ENCODE measurements at places on chromosomes 13 and 19.
A peak's percentile ranks its signal among the peaks of the same experiment; 100 is the strongest.

GRCh38 chr19:33812388-33813330, 16.0 kb downstream of the KCTD15 start:
- DNase-seq, result no peak

DNA sequence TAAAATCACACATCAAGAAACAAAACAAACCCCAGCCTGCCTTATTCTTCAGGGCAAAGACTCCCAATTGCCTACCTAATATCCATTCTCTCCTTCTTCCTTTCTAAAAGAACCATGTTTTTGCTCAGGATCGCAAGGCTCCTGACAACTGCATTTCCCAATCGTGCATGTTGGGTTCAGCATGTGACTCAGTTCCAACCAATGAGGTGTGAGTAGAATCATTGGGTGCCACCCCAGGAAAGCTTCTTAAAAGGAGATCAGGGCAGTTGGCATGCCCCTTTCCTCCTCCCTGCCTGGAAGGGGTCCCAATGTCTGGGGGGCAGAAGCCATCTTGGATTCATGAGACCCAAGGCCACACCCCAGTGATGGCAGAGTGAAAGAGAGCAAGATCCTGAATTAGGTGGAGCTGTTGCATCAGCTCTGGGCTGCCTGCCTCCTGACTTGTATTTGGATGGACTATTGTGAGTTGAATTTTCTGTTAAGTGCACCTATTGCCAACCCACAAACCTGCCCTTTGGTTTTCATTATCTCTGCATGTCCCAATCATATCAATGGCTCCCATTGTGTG, 26.0 kb upstream of the UBAC2 start:
- no peak for DNase-seq

- peak; percentile 91 for DNase-seq
Observed at GRCh38 chr13:76965759-76966421, 17.6 kb downstream of the ACOD1 start.

- DNase-seq, result no peak
Observed at GRCh38 chr13:44078806-44079376, 199.2 kb downstream of the LACC1 start.

DNA sequence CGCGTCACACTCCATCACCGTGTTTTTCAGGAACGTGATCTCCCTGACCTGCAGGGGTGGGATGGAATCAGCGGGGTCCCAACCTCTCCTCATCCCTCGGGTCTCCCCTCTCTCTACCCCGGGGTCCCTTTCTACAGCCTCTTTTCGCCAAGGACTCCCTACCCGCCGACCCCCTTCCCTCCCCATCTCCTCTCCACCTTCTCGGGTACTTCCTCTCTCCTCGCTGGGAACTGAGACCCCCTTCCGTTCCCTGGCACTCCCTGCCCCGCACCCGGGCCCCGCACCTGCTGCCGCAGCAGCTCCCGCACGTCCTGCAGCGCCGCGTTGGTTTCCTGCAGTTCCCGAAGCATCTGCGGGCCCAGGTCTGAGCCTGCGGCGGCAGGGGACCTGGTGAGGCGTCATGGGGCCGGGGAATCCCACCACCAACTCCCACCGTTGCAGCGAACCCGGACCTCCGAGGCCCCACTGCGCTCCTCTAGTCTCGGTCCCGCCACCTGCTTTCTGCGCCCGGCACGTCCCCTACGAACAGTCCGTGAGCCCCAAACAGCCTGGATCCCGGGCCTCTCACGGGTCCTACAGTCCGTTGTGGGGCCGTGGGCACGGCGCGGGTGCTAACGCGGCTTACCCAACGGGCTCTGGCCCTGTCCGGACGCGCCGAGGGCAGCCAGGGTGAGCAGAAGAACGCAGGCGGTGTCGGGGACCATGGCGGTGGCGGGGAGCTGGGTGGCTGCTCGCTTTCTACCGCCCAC, at the start of gene COMP:
Gene COMP, minus strand, starts transcription at position 740 of the 749 bp plus-strand sequence. Its CDS starts 36 bp downstream, at position 704.
- DNase-seq, result peak; percentile 25

DNA sequence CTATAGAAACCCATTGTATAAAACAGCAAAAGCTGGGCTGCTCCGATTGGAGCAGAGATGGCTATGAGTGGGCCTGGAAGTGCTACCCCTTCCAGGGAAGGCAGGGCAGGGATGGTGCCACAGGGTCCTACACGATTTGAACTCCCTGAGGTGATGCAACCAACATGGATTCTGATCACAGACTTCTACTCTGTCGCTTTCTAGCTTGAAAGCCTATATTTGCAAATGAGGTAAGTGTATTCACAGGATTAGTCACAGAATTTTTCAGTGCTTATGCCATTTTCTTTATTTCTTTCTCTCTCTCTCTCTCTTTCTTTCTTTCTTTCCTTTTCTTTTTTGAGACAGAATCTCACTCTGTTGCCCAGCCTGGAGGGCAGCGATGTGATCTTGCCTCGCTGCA, 179.0 kb downstream of the SPRY2 start:
- no peak for DNase-seq

DNA sequence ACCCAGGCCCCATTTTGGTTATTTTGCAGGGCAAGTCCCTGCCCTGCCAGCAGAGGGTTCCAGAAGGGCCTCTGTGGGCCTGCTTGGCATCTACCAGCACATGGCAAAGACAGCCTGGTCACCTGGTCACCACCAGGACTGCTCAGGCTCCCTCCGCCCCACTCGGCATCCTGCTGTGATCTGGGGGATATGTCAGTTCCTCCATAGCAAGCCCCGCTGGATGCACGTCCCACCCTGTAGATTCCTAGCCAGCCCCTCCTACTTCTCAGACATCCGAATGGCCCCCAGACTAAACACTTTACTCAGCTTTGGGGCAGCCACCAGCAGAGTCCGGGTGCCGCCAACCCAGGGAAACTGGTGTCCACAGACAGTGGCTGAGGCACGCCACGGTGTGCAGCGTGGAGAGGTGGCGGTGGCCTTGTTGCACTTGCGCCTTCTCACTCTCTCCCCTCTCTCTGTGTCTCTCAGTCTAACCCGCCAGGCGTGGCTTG, 31.8 kb upstream of the USE1 start:
- no peak for DNase-seq

- DNase-seq, result no peak
Observed at GRCh38 chr19:3653865-3654513, 27.4 kb upstream of the CACTIN start.

- DNase-seq, result no peak
Observed at GRCh38 chr19:11364935-11365334, 9.5 kb upstream of the SWSAP1 start.

DNA sequence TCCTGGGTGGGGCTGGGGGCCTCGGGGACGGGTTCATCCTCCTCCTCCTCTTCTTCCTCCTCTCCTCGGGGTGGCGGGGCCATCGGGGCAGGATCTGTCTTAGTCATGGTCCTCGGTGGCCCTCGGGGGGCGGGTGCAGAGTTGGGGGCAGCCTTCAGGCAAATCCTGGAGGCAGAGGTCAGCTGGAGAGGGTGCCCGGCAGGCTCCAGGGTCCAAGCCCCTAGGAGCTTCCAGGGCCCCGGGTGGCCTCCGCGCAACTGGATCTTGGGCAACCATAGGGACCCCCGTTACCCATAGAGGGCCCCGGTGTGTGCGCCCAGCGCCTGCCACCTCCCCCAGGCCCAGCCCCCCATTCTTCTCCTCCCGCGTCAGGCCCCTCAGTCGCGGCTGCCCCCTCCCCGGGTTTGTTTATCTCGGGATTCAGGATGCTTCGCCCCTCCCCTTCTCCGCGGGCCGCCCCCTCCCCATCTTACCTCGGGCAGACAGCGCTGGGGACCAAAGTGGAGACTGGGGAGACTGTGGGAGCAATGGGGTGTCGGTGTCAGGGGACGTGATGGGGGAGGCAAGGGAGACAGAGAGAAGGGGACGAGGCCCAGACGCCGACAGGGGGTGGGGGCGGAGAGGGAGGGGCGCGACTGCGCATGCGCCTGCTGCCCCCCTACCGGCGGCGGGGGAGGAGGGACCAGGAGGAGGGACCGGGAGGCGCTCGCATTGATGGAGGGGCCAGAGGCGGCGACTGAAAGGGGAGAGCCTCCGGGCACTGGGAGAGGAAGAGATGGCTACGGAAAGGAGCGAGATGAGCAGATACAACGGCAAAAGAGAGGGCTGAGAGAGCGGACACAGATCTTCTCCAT, at the start of gene CLIP3:
Gene CLIP3, minus strand, starts transcription at position 623 of the 854 bp plus-strand sequence. Its CDS starts 516 bp downstream, at position 107.
- DNase-seq, result peak; percentile 90

GRCh38 chr13:36142735-36143134, 11.6 kb upstream of the DCLK1 start:
- no peak for DNase-seq

DNA sequence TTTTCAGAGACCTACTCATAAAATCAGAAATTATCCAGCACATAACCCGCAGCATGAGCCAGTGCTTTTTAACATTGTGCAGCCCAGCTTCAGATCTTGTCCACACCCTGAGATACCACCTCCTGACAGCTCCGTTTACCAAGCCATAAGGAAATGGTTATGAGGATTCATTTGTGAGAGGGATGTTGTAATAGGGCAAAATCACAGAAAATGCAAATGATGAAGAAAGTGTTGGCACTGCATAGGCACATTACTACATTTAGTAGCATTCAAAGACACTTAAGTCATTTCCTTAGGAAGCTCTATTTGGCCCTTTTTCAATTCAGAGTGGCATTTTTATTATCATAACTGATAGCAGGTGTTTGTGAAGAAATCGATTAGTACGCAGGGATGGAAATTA, 277.5 kb downstream of the DNAJC15 start:
- DNase-seq, result peak; percentile 82

GRCh38 chr19:19817357-19817756, 4.2 kb downstream of the ZNF506 start:
- DNase-seq, result no peak

DNA sequence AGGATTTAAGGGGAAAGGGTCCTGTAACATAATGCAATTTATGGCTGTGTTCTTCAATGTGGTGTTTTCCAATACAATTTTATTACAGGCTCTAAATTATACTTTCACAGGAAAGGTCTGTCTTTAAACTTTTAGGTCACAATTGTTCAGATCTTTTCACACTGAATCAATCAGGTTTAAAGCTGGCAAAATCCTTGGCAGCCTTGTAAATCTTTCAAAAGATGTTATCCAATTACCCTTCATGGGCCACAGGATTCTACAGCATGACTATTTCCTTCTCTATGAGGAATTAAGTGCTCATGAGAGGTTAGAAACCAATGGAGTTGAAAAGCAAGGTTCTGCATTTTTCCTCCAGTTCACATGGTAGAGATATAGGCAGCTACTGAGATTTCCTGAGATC, 211.5 kb upstream of the MIR17HG start:
- no peak for DNase-seq

GRCh38 chr19:19445911-19446361, 40.5 kb downstream of the GATAD2A start:
- no peak for DNase-seq

DNA sequence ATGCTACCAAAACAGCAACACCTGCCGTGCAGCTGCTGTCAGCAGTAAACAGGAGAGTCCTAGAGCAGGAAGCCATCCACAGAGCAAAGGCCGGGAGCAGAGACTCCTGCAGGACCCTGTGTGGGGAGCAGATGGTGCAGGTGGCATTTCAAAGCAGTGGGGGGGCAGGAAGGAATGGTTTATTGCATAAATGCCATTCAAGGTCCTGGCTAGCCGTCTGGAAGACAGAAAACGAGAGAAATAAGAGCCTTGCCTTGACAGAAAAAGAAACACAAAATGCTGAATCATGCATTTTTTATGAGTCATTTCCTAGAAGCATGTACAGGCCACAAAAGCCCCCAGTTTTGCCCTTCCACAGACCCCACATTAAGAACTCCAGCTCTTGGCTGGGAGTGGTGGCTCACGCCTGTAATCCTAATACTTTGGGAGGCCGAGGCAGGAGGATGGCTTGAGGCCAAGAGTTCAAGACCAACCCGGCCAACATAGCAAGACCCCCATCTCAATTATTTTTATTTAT, 5.4 kb downstream of the RSPH6A start:
- DNase-seq, result peak; percentile 71

- DNase-seq, result peak; percentile 24
Observed at GRCh38 chr13:20125129-20125782, 35.6 kb downstream of the GJA3 start.

GRCh38 chr19:3784607-3785450, 1.4 kb downstream of the MATK start:
- no peak for DNase-seq

DNA sequence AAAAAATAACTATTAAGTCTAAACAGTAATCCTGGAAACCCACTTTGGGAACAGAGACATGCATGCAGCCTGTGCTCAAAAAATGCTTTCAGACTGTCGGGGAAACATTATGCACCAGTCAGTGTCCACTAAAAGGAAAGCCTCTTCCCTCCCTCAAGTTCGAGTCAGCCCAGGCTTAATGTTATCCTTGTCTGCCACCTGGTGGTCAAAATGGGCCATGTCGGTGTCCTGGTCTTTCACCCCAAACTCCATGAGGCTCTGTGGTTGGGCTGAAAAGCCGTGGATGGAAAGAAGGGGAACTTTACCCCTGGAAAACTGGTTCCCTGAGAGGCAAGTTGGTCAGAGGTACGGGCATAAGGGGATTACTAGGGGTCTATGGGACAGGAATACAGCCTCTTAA, 88.4 kb upstream of the ZNF492 start:
- peak; percentile 12 for DNase-seq

GRCh38 chr13:78979349-78979748, 320.4 kb upstream of the OBI1 start:
- no peak for DNase-seq

- DNase-seq, result peak; percentile 93
Observed at GRCh38 chr19:10315335-10316214, at the start of gene FDX2. TSS of gene FDX2 (minus strand) at chr19:10316015. CDS start at chr19:10315996, 19 bp downstream.

DNA sequence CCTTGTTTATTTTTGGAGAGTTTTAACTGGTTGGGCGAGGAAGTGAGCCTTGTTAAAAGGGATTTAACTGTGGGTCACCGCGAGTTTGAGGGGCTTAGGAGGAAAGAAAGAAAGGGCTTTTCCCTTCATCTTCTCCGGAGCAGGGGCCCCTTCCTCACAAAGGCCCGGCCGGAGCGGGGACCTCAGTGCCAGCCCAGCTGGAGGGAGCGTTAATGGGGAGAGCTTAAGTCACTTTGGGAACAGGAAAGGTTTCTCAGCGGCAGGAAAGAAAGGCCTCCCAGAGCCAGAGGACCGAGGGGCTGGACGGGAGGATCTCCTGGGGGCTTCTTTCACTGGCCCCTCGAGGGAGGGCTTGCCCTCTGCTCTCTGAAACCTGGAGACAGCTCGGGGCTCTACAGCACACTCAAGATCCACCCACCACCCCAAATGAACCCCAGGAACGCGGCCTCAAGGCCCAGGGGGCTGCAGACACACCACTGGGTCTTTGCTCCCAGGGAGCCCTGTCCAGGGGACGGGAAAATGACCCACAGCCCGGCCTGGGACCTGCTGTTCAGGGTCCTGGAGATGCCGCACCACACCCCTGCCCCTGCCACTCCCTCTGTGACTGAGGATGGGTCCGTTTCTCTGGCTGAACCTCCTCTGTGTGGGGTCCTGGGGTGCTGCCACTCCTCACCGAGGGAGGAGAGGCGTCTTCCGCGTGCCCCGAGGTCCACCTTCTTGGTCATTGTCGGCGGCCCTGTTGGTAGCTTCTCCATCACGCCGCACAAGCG, 128.3 kb downstream of the URI1 start:
- no peak for DNase-seq

- DNase-seq, result no peak
Observed at GRCh38 chr13:23231241-23231640, 50.5 kb downstream of the SGCG start.

DNA sequence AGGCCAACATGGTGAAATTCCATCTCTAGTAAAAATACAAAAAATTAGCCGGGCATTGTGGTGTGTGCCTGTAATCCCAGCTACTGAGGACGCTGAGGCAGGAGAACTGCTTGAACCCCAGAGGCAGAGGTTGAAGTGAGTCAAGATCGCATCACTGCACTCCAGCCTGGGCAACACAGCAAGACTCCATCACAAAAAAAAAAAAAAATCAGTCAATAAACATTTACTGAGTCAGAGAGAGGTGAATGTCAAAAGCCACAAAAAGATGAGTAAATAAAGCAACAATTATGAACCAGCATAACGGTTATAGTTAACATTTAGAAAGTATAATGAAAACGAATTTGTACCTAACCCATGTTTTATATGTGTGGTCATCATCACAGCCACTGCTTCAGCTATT, 23.1 kb downstream of the PSPC1 start:
- no peak for DNase-seq

All from adipocyte (in vitro differentiated cells).